ENCODE measurements at places on chromosomes 12 and 14.

- no peak for DNase-seq
Observed at GRCh38 chr12:131603939-131604795, 106.7 kb upstream of the SFSWAP start.

DNA sequence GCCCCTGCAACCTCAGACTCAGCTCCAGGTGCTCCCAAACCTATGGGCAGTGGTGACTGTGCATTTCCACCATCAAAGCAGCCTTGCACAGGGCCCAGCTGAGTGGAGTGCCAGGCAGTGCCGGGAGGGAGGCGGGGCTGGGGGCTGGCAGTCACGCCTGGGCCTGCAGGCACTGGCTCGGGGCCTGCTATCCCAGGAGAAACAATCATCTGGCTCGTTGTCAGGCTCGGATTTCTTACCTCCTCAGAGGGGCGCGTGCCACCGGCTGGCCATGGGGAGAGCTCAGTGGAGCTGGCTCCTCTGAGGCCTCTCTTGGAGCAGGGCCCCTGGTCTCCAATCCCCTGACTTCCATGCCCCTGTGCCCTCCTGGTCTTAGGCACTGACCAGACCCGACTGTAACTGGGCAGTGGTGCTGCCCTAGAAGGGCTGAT lies 20.2 kb upstream of the PPP1R13B start:
- no peak for DNase-seq

GRCh38 chr14:61478971-61479473 lies 157.6 kb downstream of the PRKCH start:
- DNase-seq, result no peak

GRCh38 chr12:48958049-48958388 lies 732 bp upstream of the ARF3 start:
- peak; percentile 25 for DNase-seq

DNA sequence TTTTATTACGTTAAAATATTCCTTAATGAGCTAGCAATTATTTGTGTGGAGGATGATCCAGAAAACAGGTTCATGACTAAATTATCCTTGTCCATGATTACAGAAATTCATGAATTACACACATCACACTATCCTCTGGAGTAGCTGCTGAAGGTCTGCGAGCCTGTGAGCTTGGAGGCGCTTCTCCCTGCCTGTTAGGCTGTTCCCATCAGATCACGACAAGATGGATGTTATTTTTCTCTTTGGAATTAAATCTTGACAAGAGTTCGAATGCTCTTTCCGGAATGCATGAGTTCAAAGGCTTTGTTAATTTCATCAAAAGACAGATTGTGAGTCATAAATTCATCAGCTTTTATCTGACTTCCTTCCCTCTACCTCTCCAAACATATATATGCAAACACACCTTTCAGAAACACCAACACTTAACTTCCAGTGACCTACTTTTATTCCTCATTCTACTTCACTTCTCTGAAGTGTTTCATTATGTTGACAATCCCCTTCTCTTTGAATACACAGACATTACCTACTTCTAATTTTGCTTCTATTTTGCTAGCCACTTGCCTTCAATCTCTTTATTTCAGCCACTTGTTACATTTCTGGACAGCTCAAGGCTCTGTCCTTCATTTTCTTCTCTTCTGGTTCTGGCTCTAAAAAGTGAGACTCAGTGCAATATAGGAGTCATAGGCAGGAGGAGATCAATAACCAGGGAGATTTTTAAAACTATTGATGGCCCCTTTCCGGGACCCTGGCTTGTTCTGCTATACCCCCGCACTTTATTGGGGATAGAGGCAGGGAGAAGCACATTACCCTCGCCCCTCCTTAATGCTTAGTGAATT lies 274.6 kb downstream of the BTG1 start:
- DNase-seq, result peak; percentile 9

DNA sequence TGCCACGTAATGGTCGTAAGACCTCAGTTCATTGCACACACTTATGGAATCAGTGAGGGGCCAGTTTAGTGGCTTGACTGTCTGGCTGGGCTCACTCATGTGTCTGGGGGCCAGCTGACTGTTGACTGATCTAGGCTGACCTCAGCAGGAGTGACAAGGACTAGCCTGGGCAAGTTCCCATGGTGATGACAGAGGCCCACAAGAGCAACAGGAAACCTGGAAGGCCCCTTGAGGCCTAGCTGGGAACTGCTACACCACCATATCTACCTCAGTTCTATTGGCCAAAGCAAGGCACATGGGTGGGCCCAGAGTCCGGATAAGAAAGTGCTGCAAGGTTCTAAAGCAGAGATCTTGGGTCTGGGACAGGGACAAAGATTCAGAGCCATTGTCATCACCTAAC lies 21.3 kb upstream of the RFLNA start:
- peak; percentile 68 for DNase-seq

GRCh38 chr14:69852531-69853321 lies 26.5 kb upstream of the SMOC1 start:
- no peak for DNase-seq

DNA sequence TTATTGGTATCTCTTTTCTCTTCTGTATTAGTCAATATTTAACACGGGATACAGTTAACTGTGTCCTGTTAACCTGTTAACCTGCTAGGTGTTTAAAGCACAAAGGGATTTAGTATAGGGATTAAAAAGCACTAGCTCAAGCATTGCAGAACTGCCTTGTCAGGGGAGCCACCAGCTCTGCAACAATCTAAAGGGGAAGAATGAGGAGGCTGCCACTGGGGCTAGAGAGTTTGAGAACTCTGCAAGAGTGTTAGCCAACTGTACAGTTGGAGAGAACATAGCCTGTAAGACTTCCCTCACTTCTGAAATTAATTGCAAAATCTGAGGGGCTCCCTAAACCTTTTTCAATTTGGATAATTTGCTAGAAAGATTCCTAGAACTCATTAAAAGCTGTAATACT lies 6.5 kb upstream of the VRK1 start:
- no peak for DNase-seq

DNA sequence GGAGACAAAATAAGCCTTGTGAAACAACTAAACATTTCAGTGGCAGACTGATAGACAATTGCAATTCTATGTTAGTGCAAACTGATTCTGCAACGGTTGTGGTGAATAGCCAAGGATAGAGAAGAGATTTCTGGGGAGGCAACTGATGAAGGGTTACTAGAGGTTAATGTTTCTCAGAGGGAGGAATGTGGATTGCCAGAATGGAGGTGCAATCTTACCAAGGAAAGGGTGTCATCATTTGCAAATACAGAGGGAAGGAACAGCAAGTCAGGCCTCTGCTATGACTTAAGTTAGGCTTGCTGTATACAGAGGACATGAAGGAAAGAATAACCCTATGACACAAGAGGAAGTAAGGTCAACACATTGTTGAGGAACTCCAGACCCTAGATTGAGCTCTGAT lies 35.8 kb downstream of the CCDC175 start:
- DNase-seq, result no peak

DNA sequence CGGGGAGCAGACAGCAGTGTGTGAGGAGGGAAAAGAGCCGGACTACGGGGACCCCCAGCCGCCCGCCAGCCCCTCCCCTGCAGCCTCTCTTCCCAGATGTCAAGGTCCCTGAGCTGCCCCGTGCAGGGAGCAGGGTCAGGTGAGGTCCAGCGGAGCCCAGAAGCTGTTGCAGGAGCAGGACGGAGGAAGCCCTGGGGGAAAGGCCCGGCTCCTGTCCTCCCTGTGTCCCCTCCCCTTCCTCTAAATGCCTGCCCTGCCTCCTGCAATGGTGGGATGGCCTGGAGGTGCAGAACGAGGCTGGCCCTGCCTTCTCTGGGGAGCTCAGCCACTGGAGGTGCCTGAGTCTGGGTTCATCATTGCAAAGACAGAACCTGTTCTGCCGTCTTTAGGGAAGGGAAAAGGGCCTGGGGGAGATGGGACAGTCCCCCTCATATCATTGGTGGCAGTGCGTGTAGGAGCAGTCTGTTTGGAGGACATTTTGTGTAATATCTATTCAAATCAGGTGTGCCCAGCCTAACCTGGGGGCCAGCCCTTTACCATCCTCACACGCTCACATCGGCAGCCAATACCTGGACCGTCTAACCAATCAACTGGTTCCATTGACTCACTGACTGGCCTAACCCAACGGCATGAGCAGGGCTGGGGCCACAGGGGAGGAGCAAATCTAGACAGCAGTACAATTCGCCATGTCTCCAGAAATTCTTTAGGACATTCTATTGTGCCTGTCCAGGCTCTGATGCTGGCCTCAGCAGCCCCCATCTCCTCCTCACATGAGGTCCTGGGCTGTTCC lies 364.1 kb upstream of the SFSWAP start:
- no peak for DNase-seq

DNA sequence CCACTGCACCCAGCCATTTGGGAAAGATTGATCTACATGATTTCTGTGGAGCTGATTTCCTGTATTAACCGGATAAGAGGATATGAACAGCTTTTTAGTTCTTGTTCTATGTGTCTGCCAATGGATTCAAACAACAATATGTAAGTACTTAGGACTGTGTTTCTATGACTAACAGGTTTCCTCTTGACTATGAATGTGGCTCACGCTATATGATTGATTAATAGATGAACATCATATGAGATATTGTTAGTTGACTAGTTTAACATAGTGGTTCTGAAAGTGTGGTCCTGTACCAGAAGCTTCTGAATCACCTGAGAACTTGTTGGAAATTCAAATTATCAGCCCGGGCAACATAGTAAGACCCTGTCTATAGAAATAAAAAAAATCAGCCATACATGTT lies 12.8 kb upstream of the CSRP2 start:
- DNase-seq, result no peak

GRCh38 chr14:75307700-75308379 lies 29.2 kb downstream of the FOS start:
- DNase-seq, result peak; percentile 81

- DNase-seq, result no peak
Observed at GRCh38 chr14:71638523-71639196, 293.6 kb upstream of the RGS6 start.

GRCh38 chr12:18998343-18999261 lies 130.9 kb upstream of the PLEKHA5 start:
- no peak for DNase-seq

- DNase-seq, result peak; percentile 11
Observed at GRCh38 chr12:3342051-3342450, 149.0 kb upstream of the PRMT8 start.

DNA sequence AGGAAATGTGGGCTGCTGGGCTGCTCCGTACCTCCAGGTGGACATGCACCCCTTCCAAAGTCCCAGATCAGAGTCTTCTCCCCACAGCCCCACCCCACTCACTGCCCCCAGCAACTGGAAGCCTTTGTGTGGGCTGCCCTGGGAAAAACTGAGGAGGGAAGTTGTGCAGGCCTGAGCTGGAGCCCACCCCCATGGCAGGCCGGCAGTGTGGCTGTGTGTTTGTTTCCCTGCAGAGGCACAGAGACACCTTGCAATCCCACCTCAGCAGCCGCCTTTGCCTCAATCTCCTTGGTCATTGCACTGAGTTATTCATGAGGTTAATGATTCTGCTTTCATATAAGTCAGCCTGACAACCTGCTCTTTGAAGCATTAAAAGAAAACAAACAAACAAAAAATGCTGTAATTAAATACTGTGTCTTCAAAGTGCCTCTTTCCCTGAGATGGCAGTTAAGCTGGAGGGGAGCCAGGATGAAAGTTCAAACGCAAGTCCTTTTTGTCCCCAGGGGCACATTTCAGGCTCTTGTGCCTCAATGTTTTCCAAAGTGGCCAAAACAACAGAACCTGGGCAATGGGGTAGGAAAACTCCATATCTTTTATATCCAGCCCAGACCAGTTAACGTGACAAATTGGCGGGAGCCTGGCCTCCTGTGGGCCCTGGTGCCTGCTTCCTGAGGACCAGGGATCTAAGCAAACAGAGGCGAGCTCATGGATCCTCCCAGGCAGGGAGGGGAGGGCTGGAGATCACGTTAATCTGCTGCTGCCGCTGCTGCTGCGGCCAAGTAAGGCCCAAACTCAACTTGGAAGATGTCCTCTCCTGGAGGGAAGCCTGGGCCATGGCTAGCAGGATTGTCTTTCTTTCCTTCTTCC lies 51.9 kb upstream of the TSPAN11 start:
- DNase-seq, result peak; percentile 39
